ENCODE measurements at places on chromosomes 5 and 9. TPM values are rescaled to one million over a fixed set of nuclear protein-coding genes. Genes with fewer than 3 reads are reported as not detected.

GRCh38 chr9:132995879-132996278 is 17.4 kb downstream of the GFI1B start:
- no peak for DNase-seq

DNA sequence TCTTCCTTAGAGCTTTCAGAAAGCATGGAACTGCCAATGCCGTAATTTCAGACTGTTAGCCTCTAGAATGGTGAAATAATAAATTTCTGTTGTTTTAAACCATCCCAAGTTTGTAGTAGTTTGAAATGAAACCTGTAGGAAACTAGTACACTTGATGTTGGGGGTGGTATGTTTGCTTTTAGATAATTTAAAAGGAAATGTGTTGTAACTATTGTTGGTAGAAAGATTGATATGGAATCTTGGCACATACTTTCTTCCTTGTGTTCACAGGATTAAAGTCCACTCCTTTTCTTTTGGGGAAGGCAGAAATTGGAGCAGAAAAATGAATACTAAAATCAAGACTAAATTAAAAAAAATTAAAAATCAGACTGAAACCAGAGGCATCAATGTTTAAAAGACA is 66.0 kb upstream of the ARRDC3 start:
- DNase-seq = no peak

- DNase-seq = no peak
These were observed 2.8 kb downstream of the LARS1 start for GRCh38 chr5:146179696-146180095.

- no peak for DNase-seq
These were observed 6.6 kb upstream of the PCSK1 start for GRCh38 chr5:96439477-96440184.

GRCh38 chr9:2755285-2755684 is 38.0 kb downstream of the KCNV2 start:
- no peak for DNase-seq

GRCh38 chr5:148687427-148687826 is 33.1 kb upstream of the HTR4 start:
- DNase-seq = no peak

- DNase-seq = no peak
These were observed 758.6 kb upstream of the DMAC1 start for GRCh38 chr9:8558176-8558575.

The OR13C9 gene
- total RNA-seq = not detected

DNA sequence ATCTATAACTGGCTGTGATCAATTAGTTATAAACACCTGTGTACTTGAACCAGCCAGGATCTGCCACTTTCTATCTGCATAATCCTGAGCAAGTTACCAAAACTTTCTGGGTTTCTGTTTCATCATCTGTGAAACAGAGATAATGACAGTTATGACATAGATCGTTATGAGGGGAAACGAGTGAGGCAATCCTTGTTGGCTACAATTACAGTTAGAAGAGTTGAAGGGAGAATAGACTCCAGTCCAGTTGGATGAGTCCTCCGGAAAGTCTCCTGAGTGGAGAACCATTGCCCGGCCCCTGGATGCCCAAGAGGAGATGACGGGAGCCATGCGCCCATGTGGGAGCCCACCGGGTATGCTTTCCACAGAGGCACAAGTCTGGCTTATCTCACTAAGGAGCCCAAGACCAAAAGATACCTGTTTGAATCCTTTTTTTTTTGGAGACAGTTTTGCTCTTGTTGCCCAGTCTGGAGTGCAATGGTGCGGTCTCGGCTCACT is 4.5 kb downstream of the PDE6A start:
- no peak for DNase-seq

DNA sequence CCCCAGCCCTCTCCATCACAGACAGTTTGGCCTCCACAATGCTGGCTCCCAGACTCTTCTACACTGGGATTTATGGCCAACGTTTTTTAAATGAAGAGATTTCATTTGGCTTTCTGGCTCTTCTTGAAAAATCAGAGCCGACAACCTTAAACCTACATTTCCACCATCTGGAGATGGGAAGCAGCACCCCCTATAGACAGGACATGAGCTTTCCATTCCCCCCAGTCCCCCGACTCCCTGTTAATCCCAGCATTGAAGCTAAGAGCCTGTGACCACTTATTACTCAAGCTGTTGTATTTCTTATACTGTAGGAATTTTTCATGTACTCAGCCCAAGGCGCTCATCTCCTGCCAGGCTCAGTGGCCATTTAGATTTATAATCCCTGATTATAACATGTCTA is 34.0 kb upstream of the AFAP1L1 start:
- DNase-seq = no peak

GRCh38 chr5:92890841-92891244 is 690.2 kb downstream of the NR2F1-AS1 start:
- no peak for DNase-seq

DNA sequence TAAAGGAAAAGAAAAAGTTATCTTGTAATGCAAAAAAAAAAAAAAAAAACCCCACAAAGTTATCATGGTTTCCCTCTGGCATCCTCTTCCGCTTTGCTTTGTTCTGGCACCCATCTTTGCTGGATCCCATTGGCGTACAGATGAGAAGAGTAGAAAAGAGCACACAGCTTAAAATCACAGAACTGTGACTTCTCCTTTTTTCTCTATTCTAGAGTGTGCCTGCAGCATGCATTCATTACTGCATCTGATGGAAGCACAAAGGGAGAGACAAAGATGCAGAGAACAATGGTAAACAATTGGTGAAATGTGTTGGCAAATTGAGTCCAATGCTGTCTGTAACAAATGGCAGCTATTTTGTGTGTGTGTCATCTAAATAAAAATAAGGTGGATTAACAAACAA is 440.8 kb upstream of the PIK3R1 start:
- DNase-seq = no peak

DNA sequence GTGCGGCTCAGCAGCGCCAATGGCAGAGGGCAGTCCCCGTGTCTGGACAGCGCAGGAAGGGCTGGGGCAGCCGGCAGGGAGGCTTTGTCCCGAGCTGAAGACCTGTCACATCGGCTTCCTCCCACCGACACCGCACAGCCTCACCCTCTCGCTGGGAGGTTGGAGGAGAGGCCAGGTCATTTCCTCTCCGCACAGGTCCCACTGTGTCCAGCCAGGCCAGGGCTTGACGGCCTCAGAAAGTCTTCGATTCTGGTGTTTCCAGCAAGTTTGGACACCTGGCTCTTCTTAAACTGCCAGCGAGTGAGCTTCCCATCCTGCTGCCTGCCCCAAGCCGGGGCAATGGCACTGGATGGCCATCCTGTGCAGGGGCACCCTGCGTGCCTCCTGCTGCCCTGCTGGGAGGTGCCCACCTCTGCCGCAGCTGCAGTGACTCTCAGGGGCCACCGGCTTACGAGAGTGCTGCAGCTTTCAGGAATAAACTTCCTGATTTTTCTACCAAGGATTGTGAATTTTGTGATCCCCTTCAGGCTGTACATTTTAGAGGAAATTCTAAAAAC is 33.9 kb downstream of the AHRR start:
- peak; percentile 13 for DNase-seq

DNA sequence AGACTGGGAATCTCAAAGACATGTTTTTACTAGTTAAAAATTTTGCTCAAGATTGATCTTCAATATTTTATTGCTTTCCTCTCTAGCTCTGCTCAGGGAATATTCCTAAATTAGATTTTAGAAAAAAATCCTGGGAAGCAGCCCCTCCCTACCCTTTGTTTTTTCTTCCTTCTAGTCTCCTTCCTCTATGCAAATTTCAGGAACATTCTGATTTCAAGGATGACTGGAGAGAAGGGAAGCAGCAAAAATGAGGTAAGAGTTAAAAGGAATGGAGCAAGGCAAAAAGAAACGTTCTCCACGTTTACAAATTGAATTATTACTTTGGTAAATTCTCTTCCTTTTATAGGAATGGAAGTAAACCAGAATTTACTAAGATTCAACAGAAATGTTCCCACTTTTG is 493.4 kb upstream of the TUSC1 start:
- no peak for DNase-seq

DNA sequence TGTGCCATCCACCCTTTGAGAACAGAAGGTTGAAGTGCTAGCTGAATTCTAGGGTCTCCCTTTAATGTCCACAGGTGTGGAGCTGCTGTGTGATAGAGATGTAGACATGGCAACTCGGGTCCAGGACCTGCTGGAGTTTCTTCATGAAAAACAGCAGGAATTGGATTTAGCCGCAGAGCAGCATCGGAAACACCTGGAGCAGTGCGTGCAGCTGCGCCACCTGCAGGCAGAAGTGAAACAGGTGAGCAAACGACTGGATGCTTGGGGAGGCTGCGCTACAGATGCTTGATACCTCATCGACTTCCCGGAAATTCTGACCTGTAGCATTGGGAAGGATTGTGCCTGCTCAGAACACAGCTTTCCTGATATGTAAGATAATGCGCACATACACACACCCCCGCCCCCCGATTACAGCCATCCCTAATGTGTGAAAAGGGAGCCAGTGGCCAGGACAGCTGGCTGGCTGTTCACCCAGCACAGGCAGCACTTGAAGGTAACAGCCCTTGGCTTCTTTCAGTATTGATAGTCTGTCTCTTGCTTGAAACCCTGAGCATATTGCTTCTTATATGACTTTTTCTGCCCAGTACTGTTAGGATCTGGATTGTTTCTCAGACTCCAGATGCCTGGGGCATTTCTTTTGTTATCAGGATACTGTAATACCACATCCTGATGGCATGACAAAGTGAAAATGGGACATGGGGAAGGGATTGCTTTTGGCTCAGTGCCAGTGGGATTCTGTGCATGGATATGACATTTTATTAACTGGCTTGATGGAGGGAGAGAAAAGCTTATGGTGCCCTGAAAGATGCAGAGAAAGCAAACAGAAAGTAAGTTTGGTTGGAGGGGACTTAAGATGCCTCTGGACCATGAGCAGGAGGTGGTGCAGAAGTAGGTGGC is 216.8 kb upstream of the OTULINL start:
- DNase-seq = no peak

DNA sequence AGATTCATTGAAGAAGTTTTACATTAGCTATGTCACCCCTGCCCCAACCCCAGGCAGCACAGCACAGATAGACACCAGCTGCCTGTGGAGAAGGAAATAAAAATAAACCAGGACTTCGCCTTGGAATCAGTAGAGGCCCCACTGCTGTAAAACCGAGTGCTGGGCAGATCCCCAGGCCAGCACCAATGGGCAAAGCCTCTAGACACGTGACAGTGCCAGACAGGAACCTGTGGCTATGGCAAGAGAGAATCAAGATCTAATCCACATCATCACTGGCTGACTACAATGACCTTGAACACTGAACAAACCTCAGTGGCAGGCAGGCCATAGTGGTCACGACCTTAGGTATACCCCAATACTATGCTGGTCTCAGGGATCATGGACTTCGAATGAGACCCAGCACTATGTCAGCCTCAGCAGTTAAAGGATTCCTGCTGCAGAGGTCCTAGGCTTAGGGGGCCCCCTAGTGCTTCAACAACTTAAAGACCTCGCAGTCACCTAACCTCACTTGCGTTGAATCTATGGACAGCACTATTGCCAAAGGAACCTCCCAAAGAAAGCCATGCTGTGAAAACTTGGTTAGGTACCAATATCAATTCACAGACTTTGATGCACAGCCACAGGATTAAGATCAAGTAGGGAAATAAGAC is 2118.6 kb upstream of the C9orf72 start:
- no peak for DNase-seq

GRCh38 chr9:90846770-90847419 is 45.3 kb downstream of the SYK start:
- DNase-seq = no peak

GRCh38 chr5:34998058-34998789 is 49.5 kb downstream of the AGXT2 start:
- no peak for DNase-seq

The TMOD1 gene
- 1.1 TPM for total RNA-seq

The PLAC8L1 gene
- 0.88 TPM for total RNA-seq

DNA sequence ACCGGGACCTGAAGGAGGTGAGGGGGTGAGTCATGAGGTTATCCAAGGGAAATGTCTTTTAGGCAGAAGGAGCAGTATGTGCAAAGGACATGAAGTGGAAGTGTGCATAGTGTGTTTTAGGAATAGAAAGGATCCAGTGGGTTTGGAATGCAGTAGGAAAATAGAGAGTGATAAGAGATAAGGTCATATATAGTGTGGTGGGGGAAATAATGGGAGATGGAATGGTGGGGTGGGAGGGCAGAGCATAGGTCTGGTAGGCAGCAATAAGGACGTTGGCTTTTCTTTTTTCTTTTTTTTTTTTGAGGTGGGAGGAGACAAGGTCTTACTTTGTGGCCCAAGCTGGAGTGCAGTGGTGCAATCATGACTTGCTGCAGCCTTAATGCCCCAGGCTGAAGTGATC is 17.8 kb downstream of the SNX24 start:
- no peak for DNase-seq

GRCh38 chr5:73115399-73116051 is 4.8 kb upstream of the TMEM171 start:
- no peak for DNase-seq

DNA sequence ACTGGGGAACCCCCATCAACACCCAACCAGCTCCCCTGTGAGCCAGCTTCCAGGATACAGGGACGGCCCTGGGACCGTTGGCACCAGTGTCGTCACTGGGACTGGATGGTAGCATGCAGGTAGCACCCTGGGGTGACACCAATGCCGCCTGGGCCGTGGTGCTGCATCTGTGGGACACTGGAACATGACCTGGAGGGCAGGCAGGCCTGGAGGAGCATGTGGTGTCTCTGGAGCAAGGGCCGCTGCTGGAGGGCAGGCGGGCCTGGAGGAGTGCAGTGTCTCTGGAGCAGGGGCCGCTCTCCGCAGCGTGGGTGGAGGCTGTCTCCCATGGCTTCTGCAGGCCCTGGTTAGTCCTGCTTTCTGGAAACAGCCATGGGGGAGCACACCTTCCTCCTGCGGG is 13.1 kb downstream of the LPCAT1 start:
- no peak for DNase-seq

- no peak for DNase-seq
These were observed 66.5 kb downstream of the KIAA0825 start for GRCh38 chr5:94551858-94552257.

The PCDHGB3 gene
- 0.43 TPM for total RNA-seq

The C5orf34 gene
- total RNA-seq = 3.8 TPM

DNA sequence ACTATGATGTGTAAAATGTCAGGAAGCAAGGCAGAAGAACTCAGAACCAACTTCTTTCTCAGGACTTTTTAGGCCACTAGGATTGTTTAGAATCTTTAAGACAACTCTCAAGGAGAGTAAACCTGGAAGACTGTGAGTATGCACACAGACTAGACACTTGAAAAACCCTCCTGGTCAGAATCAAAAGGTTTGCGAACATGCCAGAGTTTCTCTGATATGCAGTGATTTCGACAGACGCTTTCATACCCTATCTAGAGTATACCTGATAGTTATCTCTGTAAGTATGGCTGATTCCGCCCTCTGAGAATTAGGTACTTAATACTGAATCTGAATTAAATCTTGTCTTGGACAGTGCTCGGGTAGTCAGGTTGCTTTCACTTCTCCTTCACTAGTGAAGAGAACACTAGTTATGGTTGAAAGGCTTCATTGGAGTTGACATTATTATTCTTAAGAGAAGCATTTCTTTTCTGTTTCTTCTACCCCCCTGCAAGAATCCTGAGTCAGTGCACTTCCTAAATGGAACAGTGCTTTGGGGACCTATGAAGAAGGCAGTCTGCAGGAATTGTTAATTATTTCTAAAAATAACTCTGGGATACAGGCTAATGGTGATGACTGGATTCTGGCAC is 158.1 kb downstream of the HACD4 start:
- DNase-seq = no peak

- DNase-seq = no peak
These were observed 74.1 kb upstream of the CCL21 start for GRCh38 chr9:34783951-34784487.

All from naive thymus-derived CD4-positive, alpha-beta T cell (primary cell).